Activated CD4-positive, alpha-beta T cell treated with anti-CD3 and anti-CD28 coated beads, Interleukin-2, Interleukin-6, amounts not matched to agents 100 ng/mL and 50 ng/mL, durations not matched to agents 16 hours and 8 hours (primary cell): ENCODE measurements at places on chromosomes 6 and 20.

- DNase-seq, result no peak
Measured at GRCh38 chr6:105936972-105937371, 149.2 kb upstream of the PRDM1 start.

- no peak for DNase-seq
Measured at GRCh38 chr6:8683204-8683603, 247.9 kb upstream of the SLC35B3 start.

- no peak for DNase-seq
Measured at GRCh38 chr6:3919849-3920248, 70.7 kb downstream of the FAM50B start.

DNA sequence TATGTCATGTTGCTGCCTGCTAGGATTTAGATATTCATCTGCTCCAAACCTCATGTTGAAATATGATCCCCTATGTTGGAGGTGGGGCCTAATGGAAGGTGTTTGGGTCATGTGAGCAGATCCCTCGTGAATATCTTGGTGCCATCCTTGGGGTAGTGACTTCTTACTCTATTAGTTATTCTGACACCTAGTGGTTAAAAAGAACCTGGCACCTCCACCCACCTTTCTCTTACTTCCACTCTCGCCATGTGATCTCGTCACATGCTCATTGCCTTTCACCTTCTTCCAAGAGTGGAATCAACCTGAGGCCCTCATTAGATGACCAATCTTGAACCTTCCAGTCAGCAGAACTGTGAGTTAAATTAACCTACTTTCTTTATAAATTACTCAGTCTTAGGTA, 549.4 kb upstream of the SYNCRIP start:
- DNase-seq, result peak; percentile 23

GRCh38 chr6:163708466-163708865, 293.9 kb downstream of the QKI start:
- DNase-seq, result no peak

DNA sequence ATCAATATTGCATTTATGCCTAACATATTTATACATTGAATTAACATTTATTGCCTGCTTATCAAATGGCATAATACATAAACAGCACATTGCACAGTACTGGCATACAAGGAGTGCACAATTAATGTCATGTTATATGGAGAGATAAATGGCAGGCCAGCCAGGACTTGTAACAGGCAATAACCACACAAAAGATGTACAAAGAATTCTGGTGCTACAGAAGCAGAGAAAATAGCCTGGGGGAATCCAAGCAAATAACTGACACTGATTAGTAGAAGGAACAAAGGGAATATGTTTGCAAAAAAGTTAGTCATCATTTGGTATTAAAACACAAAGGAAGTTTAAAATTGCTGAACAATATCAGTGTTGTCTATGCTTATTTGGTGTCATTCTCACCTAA, 27.3 kb downstream of the COL21A1 start:
- DNase-seq, result no peak

DNA sequence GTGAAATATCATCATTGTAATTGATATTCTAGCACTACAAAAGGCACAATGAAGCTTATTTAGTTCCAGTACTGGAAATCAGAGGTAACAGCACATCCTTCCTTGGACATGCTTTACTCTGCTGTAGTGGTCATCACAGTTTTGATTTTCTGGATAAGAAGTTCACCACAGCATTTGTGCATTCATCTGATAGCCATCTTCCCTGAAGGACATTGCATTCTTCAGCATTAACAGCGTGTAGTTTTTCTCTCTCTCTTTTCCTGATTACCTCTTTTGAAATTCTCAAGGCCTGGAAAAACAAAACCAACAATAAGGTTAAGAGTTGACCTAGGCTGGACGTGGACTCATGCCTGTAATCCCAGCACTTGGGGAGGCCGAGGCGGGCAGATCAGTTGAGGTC, 19.6 kb downstream of the ECI2 start:
- DNase-seq, result no peak

DNA sequence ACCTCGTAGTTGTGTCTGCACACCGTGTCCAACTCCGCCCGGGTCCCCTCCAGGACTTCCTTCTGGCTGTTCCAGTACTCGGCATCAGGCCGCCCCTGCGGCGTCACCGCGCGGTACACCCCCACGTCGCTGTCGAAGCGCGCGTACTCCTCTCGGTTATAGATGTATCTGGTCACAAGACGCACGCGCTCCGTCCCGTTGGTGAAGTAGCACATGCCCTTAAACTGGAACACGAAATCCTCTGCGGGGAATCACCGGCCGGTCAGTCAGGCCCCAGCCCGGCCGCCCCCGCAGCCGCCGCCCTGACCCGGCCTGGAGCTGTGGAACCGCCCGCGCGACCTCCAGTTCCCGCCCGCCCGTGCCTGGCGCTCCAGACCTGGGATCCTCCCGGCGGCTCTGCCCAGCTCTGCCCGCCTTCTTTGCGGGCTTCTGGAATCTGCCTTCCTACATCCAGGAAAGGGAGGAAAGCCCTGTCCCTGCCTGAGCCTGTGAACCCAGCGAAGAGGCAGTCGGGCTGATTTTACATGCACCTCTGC, 1.6 kb downstream of the HLA-DQB1 start:
- DNase-seq, result no peak

DNA sequence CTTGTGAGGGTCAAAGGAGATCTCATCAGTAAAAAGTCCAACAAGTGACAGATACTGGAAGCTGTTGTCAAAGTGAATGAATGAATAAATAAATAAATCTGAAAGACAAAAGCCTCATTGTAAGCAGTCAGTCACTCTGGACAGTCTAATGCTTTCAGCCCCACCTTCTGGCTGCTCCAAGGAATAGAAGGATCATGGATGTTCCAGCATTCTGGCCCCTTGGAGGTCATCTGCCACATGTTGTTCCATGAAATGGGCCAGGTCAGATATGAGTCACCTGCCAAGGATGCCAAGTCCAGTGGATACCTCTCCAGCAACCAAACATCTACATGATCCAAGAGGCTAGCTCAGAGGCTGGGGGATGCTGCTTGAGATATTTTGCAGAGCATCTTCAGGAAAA, 185.6 kb downstream of the BMP7 start:
- DNase-seq, result no peak

DNA sequence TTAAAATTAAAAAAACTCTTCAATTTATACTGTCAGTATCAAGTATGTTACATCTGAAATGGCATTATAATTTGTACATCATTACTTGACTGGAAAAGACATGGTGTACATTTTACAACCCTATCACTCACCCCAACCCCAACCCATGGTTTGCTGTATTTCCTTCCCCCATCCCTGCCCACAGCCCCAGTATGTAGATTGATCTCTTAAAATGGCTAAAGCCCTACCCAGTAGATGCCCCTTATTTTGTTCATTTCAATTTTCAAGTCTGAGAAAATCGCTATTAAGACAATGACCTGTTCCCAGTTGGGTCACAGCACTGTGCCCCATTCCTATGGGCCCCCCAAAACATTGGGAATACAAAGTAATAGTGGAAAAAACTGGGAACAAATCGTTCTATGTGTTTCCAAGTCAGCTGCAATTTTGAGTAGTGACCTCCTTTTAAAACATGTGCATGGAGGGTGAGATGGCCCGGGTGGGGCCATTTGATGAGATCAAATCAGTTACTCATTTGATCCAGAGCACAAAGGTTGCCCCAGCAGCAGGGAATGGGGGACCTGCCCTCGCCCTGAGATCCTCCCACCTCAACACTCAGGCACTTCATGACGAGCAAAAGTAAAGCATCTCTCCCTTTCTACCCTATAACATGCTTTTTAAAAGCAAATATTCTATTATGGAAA, 13.3 kb downstream of the EZR start:
- no peak for DNase-seq

DNA sequence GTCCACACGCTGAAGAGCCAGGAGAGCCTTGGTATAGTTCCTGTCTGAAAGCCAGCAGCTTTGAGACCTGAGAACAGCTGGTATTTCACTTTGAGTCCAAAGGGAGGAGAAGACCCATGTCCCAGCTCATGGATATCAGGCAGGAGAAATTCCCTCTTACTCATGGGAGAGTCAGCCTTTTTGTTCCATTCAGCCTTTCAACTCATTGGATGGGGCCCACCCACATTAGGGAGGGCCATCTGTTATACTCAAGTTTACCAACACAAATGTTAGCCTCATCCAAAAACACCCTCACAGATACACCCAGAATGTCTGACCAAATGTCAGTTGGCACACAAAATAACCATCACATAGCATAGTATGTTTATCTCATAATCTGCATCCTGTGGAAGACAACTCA, 80.1 kb downstream of the GMDS start:
- DNase-seq, result no peak

DNA sequence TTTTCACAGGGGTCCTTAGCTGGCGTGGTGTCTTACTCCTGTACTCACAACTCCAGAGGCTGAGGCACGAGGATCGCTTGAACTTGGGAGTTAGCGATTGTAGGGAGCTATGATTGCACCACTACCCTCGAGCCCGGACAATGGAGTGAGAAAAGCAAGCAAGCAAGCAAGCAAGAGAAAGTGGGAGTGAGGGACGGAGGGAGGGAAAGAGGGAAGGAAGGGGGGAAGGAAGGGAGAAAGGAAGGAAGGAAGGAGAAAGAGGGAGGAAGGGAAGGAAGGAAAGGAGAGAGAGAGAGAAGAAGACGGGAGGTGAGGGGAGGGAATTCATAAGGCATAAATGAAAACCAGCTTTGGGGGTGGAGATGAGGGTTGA, 120.5 kb downstream of the TRIM27 start:
- DNase-seq, result no peak

- DNase-seq, result no peak
Measured at GRCh38 chr6:166952121-166952520, 4.2 kb downstream of the RNASET2 start.

GRCh38 chr6:347232-347631, 44.3 kb upstream of the IRF4 start:
- DNase-seq, result no peak
